Articular chondrocyte of knee joint (primary cell): ENCODE measurements at places on chromosomes 1 and 21. TPM values are rescaled to one million over a fixed set of nuclear protein-coding genes. Genes with fewer than 3 reads are reported as not detected.

AGT gene
- 2.1 and 2.2 TPM in 2 replicates for total RNA-seq

CAPN9 gene
- not detected in 2 replicates for total RNA-seq

RAB42 gene
- total RNA-seq = 10.1 and 12.4 TPM in 2 replicates

EXOSC10 gene
- total RNA-seq = 54.0 and 58.9 TPM in 2 replicates

LYPD8 gene
- total RNA-seq = not detected in 2 replicates

HPDL gene
- total RNA-seq = 0.32 and 0.39 TPM in 2 replicates

CROCC gene
- total RNA-seq = 11.9 and 12.4 TPM in 2 replicates

RAD54L gene
- 1.4 and 2.6 TPM in 2 replicates for total RNA-seq

ANKRD13C gene
- total RNA-seq = 40.6 and 43.5 TPM in 2 replicates

SH2D1B gene
- 0.11 TPM in 1 of 2 replicates, not detected in the other for total RNA-seq

CYP4X1 gene
- 1.3 and 2.1 TPM in 2 replicates for total RNA-seq

ITGB2 gene
- 5.9 and 19.7 TPM in 2 replicates for total RNA-seq

LCE1F gene
- total RNA-seq = not detected in 2 replicates

AMY1C gene
- total RNA-seq = not detected in 2 replicates

RHOU gene
- total RNA-seq = 18.2 and 25.9 TPM in 2 replicates

MPL gene
- total RNA-seq = not detected in 2 replicates

KCNK1 gene
- 10.5 and 12.3 TPM in 2 replicates for total RNA-seq
